ENCODE measurements at places on chromosomes 5 and 9. TPM values are rescaled to one million over a fixed set of nuclear protein-coding genes. Genes with fewer than 3 reads are reported as not detected.

DNA sequence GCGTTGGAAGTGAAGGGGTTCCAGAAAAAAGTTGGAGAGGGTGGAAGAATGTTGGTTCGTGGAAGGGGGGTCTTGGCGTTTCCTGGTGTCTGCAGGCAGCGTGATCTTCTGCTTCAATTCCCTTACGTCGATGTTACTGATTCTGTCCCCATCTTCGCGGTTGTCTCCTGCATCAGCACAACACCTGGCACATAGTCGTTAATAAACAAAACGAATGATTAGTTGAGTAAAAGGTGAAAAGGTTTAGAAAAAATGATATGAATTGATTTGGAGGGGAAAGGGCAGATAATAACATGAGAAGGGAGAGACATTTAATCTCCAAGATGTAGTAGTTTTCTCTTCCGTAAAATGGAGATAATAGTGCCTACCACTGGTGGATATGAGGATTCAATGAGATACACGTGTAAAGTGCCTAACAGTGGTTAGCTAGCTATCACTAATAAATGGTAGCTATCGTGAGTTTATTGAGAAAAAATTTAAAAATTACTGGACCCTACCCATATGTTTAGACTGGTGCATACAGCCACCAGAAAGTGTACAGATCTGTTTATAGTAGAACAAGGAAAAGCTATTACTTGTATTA lies 556 bp downstream of the MTREX start:
- H3K27me3 ChIP-seq: no peaks in the 10 kb centered on the region
- peak; percentile 37 for DNase-seq
- no peak overlapping the region for H3K4me3 ChIP-seq
- H3K27ac ChIP-seq: no peak overlapping the region
- H3K4me1 ChIP-seq: peaks cover 19% of the 10 kb centered on the region

DNA sequence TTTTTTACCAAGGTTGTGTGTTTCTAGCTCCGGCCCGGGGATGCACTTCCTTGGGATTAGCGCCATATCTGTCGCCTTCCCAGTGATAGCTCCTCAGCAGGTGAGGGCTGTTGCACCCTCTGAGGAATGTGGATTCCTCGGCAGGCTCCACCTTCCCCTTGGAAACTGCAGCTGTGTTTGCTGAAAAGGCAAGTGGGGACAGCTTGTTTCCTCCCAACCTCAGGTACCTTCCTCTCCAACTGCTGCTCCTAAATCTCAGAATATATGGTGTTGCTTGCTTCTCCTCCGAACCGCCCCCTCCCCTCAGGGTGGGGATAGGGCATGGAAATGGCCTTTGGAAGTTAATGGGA lies 1.3 kb downstream of the SLC1A1 start:
- no peak for DNase-seq
- peak overlapping the region; percentile 73 for H3K4me3 ChIP-seq
- peaks cover 12% of the 10 kb centered on the region for H3K27me3 ChIP-seq
- H3K4me1 ChIP-seq: no peaks in the 10 kb centered on the region

GRCh38 chr5:167743695-167744464 lies 547.6 kb upstream of the WWC1 start:
- no peaks in the 10 kb centered on the region for H3K27me3 ChIP-seq
- H3K36me3 ChIP-seq: no peaks in the 10 kb centered on the region
- H3K4me1 ChIP-seq: peaks cover 18% of the 10 kb centered on the region
- no peak overlapping the region for H3K4me3 ChIP-seq
- H3K27ac ChIP-seq: peak overlapping the region; percentile 5
- peak; percentile 90 for DNase-seq

Gene C9orf50
- not detected for total RNA-seq

DNA sequence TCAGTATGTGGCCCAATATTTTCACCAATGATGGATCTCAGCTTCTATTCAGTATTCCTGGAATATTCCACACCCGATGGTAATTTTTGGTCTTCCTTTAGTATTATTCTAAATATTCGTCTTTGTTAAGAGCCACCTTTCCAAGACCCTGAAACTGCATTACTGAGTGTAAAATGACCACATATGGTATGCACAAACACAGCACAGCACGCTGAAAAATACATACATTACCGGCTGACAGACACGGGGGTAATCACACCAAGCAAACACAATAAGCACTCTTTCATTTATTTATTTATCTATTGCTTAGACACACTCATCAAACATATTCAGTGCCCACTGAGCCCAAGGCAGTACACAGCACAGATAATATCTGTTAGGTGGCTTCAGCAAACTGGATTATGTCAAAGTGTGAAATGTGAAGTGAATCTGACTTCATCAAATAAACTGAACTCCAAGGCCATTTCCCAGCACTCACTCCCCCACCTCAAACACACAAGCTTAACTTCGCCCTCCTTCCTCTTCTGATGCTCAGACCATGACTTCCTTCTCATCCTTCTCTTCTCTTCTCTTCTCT lies 1637.8 kb upstream of the C9orf72 start:
- no peaks in the 10 kb centered on the region for H3K36me3 ChIP-seq
- H3K27me3 ChIP-seq: no peaks in the 10 kb centered on the region
- DNase-seq: no peak
- H3K4me3 ChIP-seq: peak overlapping the region; percentile 86
- H3K4me1 ChIP-seq: peaks cover 13% of the 10 kb centered on the region

- H3K4me3 ChIP-seq: no peak overlapping the region
- H3K4me1 ChIP-seq: peaks cover 14% of the 10 kb centered on the region
- no peak overlapping the region for H3K27ac ChIP-seq
- no peak for DNase-seq
These were observed 375.6 kb downstream of the ADGRV1 start for GRCh38 chr5:90934091-90934719.

- no peaks in the 10 kb centered on the region for H3K36me3 ChIP-seq
- H3K4me3 ChIP-seq: no peak overlapping the region
These were observed 22.1 kb downstream of the LCP2 start for GRCh38 chr5:170275376-170275994.

- no peak overlapping the region for H3K27ac ChIP-seq
- no peak for DNase-seq
- no peaks in the 10 kb centered on the region for H3K4me1 ChIP-seq
- no peaks in the 10 kb centered on the region for H3K36me3 ChIP-seq
- peaks cover 10% of the 10 kb centered on the region for H3K27me3 ChIP-seq
These were observed 159.1 kb upstream of the RGMB start for GRCh38 chr5:98614341-98614740.

DNA sequence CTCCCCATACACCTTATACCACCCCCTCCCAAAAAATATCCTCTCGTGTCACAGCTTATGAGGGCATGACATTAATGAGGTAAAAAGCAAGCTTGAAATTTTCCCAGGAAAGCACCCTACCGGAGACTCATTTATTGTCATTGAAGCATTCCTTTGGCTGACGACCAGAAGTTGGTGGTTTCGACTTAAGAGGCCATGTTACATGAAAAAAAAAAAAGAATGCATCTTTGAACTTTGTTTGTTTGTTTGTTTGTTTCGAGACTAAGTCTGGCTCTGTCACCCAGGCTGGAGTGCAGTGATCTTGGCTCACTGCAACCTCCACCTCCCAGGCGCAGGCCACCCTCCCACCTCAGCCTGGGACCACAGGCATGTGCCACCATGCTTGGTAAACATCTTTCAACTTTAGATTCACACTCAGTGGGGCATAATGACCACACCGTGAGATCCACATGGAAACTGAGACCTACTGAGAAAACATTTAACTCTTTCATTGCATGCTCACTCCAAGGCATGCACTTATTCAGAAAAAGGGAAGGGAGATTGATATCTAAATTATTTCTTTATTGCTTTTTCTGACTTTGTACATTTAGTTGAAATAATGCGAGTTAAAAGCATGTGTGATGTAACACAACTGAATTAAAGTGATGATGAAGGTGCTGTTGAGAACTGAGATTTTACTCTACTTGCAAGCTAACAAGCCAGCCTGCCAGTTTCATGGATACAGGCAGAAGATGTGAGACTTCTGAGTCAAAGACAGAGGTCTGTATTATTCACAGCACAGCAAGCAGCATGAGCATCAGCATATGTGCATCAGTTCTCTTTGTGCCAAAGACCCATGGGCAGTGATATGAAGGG lies 5.1 kb upstream of the RAB14 start:
- no peaks in the 10 kb centered on the region for H3K4me1 ChIP-seq
- no peaks in the 10 kb centered on the region for H3K36me3 ChIP-seq
- H3K27ac ChIP-seq: no peak overlapping the region

- H3K36me3 ChIP-seq: no peaks in the 10 kb centered on the region
- H3K27me3 ChIP-seq: no peaks in the 10 kb centered on the region
- H3K4me3 ChIP-seq: no peak overlapping the region
- H3K27ac ChIP-seq: no peak overlapping the region
- no peaks in the 10 kb centered on the region for H3K4me1 ChIP-seq
- DNase-seq: no peak
These were observed 584.3 kb downstream of the CAAP1 start for GRCh38 chr9:26308328-26308727.

- H3K4me3 ChIP-seq: no peak overlapping the region
- no peaks in the 10 kb centered on the region for H3K4me1 ChIP-seq
- no peaks in the 10 kb centered on the region for H3K27me3 ChIP-seq
- no peak overlapping the region for H3K27ac ChIP-seq
- DNase-seq: no peak
These were observed 14.9 kb upstream of the ADAM19 start for GRCh38 chr5:157590478-157590877.

DNA sequence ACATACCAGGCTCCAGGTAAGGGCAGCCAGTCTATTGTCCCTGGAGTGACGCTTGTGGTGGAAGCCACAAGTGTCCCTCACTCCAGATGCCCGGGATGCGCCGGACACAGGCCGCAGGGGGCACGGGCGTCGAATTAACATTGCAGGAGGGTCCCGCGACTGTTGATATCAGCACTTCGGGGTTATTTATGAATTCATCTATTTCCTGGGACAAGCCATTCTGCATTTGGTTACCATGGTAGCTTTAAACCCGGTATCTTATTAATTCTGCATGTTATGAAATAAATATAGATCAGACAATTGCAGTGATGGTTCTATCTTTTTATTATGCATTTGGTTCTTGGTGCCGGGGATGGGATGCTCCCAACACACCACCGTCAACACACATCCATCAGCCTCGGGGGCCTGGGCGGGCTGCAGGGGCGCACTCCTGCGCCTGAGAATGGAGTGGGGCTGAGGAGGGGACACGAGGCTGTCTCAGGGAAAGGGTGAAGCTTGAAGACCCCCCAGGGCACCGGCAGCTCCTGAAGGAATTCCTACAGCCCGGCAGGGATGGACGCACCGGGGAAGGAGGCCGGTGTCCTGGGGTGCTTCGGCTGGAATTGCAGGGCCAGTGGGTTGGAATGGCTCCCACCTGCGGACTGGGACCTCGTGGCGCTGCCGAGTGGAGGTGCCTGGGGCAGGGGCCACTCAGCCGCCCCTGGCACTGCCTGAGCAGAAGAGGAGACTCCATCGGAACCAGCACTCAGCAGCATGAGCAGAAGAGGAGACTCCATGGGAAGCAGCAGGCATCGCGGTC lies 17.7 kb upstream of the TMEM250 start:
- H3K36me3 ChIP-seq: no peaks in the 10 kb centered on the region
- H3K27ac ChIP-seq: no peak overlapping the region
- H3K4me1 ChIP-seq: no peaks in the 10 kb centered on the region
- DNase-seq: no peak

Gene WDR31
- 2.9 TPM for total RNA-seq

Gene GZMA
- not detected for total RNA-seq

DNA sequence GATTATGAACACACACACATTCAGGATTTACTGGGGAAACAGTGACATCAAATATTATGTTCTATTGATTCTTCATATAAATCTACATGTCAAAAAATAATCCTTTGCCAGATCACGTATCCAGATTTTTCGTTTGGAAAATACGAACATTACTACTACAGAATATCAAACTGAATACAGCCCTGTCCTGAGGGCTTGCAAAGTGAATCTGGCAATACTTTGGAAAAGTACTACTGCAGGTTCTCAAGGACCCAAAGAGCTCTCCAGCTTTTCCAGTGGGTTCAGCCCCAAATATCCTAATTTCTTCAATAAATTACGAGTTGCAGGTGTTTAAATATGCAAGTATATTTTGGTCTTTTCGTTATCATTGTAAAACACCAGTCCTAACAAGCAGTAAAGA lies 411 bp upstream of the NDUFS4 start:
- peaks cover 8% of the 10 kb centered on the region for H3K4me1 ChIP-seq
- peak overlapping the region; percentile 89 for H3K4me3 ChIP-seq
- DNase-seq: no peak
- no peaks in the 10 kb centered on the region for H3K27me3 ChIP-seq
- H3K27ac ChIP-seq: peak overlapping the region; percentile 94

DNA sequence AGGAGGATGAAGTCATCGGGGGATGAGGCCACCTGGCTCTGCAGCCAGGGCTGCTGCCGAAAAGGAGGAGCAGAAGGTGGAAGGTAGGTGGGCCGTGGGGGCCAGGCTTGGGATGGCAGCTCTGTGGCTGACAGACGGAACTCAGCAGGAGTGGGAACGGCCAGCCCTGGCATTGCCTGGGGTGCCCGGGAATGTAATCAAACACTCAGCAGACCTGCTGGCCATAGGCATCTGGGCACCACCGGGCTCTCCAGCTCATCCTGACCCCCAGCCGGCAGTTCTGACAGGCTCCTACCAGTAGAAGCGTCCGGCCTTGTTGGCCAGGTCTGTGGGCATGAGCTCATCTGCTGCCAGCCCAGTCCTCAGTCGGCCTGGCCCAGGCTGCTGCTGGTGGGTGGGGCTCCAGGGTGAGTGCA lies 4.3 kb upstream of the FAT2 start:
- H3K4me3 ChIP-seq: no peak overlapping the region
- no peak overlapping the region for H3K27ac ChIP-seq
- no peak for DNase-seq
- H3K36me3 ChIP-seq: no peaks in the 10 kb centered on the region

Measured in MCF 10A (cell line).